Caki2 (cell line): ENCODE measurements at places on chromosomes 16 and 17.

- DNase-seq, result no peak
Observed at GRCh38 chr17:9002227-9002605, 19.1 kb upstream of the NTN1 start.

GRCh38 chr16:50311891-50312501 lies 45.6 kb downstream of the ADCY7 start:
- DNase-seq, result no peak

DNA sequence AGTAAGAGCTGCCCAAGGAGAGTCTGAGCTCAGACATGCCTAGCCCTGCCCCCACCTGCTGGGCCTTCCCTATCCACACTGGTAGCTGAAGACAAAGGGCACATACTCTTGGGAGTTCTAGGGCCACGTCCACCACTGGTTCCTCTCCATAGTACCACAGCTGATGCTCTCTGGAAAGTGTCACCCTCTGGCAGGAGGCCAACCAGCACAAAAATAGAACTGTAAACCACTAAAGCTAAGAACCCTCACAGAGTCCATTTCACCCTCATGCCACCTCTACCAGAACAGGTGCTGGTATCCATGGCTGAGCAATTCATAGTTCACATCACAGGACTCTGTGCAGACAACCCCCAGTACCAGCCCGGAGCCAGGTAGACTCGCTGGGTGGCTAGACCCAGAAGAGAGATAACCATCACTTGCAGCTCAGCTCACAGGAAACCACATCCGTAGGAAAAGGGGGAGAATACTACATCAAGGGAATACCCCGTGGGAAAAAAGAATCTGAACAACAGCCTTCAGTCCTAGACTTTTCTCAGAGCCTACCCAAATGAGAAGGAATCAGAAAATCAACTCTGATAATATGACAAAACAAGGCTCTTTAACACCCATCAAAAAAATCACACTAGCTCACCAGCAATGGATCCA lies 115.3 kb downstream of the CEP112 start:
- DNase-seq, result no peak

DNA sequence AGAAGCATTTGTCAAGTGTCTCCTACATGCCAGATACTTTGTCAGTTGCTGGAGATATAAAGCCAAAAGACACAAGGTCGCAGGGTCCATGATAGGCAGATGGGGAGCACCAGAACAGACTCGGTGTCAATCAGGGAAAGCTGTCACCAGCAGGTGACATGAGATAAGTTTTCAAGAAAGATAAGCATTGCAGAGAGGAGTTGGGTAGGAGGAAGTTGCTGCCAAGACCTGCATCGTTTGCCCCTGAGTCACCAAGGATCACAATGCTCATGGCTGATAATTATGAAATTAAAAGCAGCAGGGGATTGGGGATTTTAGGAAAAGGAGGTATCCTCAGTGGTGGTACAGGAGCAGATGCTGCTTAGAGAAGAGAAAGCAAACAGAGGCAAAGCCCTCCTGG lies 551.1 kb upstream of the CDH11 start:
- DNase-seq, result no peak

DNA sequence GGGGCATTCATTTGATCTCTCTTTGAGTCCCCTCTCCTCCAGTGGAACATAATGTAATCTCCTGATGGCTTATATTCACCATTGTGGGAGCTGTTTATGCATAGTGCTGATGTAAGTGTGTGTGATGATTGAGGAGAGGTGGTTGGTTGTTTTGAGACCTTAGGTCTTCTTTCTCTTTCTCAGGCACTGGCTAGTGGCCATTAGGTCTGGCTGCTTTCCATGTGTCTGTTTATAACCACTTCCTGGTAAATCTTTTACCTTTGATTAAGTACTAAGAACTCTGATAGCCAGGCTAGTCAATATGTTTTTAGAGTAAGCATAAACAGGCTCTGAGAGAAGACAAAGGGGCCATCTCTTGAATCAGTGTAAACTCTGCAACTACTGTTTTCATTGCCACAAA lies 27.9 kb downstream of the VAT1L start:
- peak; percentile 9 for DNase-seq

GRCh38 chr16:15704545-15704987 lies 54.5 kb downstream of the NDE1 start:
- DNase-seq, result peak; percentile 49

GRCh38 chr17:72419866-72420774 lies 299.3 kb downstream of the SOX9 start:
- peak; percentile 45 for DNase-seq

GRCh38 chr16:695355-696089 lies 5.3 kb upstream of the WDR24 start:
- peak; percentile 99 for DNase-seq

DNA sequence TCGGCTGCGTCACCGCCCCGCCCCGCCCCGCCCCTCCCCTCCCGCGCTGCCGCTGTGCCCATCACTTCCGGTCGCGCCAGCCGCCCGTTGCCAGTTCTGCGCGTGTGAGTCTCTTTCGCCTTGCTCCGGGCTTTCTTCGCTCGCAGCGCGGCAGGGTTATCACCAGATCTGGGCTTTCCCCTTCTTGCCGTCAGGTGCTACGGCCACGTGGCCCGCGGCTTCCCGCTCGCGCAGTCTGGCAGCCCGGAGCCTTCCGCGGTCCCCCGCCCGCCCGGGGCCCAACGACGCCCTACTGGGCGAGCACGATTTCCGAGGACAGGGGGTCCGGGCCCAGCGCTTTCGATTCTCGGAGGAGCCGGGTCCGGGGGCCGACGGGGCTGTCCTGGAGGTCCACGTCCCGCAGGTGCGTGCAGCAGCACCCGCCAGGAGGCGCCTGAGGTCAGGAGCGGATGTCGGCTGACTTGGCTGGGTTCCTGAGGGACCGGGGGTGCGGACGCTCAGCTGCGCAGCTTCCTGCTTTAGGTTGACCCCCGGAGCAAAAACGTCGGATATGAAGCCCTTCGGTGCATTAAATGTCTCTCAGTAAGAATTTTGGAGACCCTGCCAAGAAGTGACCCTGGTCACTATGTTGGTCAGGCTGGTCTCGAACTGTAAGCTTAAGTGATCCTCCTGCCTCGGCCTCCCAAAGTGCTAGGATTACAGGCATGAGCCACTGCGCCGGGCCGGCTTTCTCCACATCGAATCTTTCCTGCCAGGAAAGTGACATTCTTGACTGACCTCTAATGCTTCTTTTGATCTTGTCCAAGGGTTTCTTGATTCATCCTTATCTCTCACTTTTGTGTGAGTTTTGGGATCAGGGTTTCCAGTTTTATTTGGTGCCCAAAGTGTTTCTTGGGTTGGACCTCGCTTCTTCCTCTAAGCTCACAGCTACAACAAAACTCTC lies at the start of gene METTL23:
Gene METTL23, plus strand, starts transcription at position 64 of the 943 bp plus-strand sequence. CDS start 2,872 bp downstream, outside the sequence.
- DNase-seq, result no peak

- no peak for DNase-seq
Observed at GRCh38 chr16:17324451-17324850, 146.3 kb downstream of the XYLT1 start.

DNA sequence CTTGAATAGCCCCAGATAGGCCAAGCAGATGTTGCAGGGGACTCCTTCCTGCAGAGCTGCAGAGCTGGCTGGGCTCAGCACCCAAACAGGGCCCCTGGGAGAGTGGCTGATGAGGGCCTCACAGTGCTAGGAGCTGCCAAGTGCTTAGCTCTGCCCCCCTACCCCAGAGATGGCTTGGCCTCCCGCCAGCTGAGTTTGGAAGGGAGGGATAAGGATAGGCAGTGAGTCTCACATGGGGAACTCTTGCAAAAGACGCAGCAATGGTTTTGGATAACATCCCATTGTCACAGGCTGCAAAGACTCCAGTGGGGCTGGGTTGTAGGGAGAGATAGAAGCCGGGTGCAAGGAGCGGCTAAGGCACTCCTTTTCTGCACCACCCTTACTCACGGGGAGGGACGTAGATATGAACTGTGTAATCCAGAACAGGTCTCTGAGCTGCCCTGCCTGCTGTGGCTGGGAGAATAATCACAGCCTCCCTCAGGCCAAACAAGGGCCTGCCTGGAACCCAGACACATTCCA lies 52.9 kb upstream of the MAF start:
- DNase-seq, result no peak

- no peak for DNase-seq
Observed at GRCh38 chr16:68397710-68398201, 50.6 kb downstream of the SMPD3 start.

GRCh38 chr17:73043686-73044581 lies 48.6 kb downstream of the SLC39A11 start:
- DNase-seq, result no peak

DNA sequence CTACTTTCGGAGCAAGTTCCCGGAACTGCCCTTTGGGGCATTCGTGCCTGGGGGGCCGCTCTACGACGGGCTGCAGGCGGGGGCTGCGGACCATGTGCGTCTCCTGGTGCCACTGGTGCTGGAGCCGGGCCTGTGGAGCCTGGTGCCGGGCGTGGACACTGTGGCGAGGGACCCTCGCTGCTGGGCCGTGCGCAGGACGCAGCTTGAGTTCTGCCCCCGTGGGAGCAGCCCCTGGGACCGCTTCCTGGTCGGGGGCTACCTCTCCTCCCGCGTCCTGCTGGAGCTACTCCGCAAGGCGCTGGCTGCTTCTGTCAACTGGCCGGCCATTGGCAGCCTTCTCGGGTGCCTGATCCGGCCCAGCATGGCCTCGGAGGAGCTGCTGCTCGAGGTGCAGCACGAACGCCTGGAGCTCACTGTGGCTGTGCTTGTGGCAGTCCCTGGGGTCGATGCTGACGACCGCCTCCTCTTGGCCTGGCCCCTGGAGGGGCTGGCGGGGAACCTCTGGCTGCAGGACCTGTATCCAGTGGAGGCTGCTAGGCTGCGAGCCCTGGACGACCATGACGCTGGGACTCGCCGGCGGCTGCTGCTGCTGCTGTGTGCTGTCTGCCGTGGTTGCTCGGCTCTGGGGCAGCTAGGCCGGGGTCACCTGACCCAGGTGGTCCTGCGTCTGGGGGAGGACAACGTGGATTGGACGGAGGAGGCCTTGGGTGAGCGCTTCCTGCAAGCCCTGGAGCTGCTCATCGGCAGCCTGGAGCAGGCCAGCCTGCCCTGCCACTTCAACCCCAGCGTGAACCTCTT lies 3.6 kb downstream of the MIEF2 start:
- no peak for DNase-seq

DNA sequence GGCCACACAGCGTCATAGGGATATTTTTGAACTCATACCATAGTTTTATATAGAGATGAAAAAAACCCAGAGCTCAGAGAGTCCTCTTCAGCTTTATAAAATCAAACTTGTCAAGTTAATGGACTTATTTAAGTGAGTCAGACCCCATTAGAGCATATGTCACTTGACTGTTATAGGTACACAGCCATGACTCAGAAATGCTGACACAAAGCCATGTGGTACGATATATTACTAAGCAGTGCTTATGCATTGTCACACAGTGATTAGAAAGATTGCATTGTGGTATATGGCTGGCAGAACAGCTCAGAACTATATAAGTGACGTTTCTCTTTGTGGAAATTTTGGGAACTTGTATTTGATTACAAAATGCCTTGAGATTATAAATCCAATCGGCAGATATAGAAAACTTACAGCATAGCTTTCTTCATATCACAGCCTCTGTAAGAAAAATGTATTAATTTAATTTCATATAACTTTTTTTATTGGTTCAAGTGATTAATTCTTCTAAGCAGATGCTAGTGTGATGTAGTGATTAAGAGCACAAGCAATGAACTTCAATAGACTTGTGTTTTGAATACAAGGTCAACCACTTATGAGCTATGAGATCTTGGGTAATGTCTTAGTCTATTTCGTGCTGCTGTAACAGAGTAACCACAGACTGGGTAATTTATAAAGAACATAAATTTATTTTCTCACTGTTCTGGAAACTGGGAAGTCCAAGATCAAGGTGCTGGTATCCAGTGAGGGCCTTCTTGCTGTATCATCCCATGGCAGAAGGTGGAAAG lies 25.8 kb upstream of the GINS3 start:
- peak; percentile 70 for DNase-seq

GRCh38 chr17:27413792-27414191 lies 42.5 kb upstream of the KSR1 start:
- no peak for DNase-seq

DNA sequence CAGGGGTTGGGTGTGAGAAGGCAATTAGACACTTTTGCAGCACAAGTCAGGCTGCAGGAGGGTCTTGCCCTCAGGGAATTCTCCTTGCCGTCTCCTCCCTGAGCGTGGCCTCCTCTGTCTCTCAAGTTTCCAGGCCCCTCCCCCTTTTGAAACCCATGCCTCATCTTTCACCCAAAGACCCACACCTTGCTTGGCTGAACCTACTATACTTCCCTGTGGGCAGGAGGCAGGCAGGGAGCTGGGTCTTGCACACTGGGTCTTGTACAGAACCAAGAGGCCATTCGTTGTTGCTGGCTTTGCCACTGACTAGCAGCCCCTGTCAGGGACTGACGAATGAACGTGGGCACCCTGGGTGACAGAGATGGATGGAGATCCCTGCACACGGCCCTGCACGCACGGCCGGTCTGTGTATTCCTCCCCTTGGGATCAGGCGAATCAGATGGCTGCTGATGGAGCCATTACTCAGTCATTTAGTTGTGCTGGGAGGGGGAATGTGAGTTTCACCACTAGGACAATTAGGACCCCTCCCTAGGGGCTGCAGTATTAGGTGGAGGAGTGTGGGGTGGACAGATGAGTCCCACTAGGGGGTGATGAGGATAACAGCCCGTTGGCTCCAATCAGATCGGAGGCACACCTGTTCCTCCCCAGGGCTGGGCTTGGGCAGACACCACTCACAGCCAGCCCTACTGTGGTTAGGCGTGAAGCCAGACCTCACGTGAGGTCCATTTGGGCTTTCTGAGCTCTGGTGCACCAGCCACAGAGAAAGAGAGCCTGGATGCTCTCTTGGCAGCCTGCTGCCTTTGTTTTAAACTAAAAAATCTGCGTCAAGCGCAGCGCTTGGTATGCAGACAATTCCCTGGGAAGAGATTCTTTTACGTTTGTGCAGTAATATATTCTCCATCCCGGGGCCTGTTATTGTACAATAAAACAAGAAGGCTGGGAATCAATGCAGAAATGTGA lies 167.7 kb upstream of the WSCD1 start:
- DNase-seq, result no peak

DNA sequence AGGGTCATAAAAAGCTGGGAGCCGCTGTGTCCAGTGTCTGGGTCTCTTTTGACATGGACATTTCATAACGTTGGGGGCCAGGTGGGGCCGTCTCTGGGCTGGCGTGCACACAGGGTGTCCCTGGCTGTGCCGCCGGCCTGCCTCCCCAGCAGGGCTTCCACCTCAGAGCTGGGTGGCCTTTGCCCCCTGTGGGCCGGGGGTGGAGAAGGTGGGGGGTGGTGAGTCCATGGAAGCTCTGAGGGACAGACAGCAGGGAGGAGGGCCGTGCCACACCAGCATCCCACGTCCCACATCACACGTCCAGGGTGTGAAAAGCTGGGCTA lies 908 bp upstream of the SNAI3 start:
- no peak for DNase-seq

GRCh38 chr17:68344701-68345136 lies 53.4 kb downstream of the ARSG start:
- DNase-seq, result no peak

- DNase-seq, result no peak
Observed at GRCh38 chr16:53950677-53951076, 246.7 kb downstream of the FTO start.

- DNase-seq, result peak; percentile 58
Observed at GRCh38 chr16:4140652-4141051, 24.4 kb upstream of the ADCY9 start.

DNA sequence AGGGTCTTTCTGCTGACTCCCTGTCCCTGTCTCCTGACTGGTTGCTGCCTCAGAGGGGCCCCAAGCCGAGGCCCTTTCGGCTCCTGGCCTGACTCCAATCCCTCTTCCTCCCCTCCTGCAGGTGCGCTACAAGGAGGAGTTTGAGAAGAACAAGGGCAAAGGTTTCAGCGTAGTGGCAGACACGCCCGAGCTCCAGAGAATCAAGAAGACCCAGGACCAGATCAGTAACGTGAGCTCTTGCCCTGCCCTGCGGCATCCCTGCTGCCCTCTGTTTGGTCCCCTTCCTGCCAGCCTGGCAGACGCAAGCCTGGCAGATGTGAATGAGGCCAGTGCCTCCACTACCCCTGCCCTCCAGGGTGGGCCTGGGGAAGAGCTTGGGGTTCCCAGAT lies 27.1 kb upstream of the LASP1NB start:
- no peak for DNase-seq
